ENCODE measurements at places on chromosomes 2 and 18.

- DNase-seq: no peak
Observed at GRCh38 chr2:160228141-160228917, 28.3 kb upstream of the ITGB6 start.

DNA sequence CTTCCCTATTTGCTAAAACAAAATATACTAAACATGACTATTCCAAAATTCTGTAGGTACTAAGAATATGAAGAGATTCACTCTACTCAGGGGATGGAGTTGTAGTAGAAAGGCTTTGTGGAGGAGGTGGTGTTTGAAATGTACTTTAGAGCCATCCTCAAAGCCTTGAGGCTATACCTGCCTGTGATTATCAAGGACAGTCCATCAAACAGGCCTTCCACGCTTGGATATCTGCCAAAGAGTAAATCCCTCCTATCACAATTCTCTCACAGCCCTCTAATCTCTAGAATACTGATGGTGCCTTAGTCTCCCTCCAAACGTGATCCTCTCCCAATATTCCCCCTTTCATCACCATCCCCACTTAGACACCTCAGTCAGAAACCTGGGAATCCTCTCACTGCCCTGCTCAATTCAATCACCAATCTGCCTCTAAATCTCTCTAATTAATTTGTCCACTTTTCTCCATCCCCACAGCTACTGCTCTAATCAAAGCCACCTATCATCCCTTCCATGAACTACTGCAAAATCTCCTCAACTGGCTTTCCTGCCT, 13.1 kb downstream of the SOS1 start:
- no peak for DNase-seq

DNA sequence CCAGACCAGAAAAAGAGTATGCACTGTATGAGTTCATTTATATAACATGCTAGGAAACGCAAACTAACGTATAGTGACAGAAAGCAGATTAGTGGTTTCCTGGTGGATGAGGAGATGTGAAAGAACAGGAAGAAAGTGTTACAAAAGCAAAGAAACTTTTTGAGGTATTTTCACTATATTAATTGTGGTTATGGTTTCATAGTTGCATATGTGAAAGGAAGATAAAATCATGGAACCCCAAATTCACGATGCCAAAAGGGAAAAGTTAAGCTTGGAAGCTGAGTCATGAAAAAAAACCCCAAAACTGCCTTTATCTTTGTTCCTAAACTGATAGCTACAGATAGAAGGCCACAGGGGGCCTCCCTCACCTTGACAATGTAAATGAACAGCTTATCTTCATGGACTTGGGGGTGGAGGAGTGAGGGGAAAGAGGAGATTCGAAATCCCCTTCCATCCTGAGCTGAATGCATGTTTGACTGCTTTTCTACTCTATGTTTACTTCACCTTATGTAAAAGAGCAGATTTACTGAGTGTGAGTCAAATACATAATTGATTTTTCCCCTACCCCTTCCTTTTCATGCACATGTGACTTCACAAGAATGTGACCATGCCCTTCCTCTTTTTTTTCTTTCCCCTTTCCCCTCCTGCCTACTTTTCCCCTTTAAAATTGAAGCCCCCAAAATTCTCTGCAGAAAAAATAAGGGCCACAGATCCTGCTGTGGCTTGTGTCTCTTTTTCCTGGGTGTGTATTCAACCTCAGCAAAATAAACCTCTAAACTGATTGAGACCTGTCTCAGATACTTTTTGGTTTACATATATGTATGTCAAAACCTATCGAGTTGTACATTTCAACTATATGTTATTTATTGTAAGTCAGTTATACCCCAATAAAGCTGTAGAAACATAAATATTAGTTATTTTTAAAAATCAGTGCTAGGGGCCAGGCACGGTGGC, 100.1 kb upstream of the TLK1 start:
- no peak for DNase-seq

GRCh38 chr2:171083451-171083850, 77.2 kb downstream of the TLK1 start:
- DNase-seq: no peak

DNA sequence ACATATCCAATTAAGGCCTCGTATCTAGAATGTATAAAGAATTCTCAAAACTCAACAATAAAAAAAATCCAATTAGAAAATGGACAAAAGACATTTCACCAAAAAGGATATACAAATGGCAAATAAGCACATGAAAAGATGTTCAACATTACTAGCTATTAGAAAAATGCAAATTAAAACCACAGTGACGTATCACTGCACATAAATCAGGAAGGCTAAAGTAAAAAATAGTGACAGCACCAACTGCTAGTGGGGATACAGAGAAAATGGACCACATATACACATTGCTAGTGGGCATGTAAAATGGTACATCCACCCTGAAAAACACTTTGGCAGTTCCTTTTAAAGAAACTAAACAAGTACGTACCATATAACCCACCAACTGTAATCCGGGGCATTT, 59.7 kb downstream of the SMAD4 start:
- no peak for DNase-seq

DNA sequence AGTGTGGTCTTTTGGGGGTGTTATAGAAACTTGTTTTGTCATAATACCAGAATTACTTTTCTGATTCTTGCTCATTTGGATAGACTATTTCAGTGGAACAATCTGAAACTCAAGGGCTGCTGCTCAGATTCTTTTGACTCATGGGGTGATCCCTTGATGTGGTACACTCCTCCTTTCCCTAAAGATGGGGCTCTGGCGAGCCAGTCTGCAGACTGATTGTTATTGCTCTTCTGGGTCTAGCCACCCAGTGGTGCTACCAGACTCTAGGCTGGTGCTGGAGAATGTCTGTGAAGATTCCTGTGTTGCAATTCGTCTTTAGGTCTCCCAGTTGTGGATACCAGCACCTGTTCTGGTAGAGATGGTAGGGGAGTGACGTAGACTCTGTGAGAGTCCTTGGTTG, 4.2 kb upstream of the MARS2 start:
- no peak for DNase-seq

- no peak for DNase-seq
Observed at GRCh38 chr2:107984707-107985106, 1.6 kb upstream of the SLC5A7 start.

DNA sequence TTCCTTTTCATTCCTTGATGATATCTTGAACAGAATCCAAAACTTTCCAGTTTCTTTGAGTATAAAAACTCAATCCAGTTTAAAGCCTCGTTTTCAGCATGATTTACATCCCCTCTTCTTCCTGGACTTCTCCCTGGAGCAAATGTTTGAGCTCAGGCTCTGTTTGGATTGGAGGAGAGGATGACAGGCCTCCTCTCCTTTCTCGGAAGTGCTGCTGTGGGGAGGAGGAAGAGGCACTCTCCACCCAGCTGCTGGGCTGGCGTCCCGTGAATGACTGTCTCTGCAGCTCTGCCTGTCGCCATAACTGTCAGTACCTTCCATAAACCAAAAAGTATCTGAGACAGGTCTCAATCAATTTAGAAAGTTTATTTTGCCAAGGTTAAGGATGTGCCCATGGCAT, 238.2 kb upstream of the AGAP1 start:
- DNase-seq: no peak

- DNase-seq: no peak
Observed at GRCh38 chr2:60476206-60476954, 77.1 kb downstream of the BCL11A start.
